ENCODE measurements at places on chromosomes 12 and 14.

- no peak for DNase-seq
These were observed 22.2 kb upstream of the CCND2 start for GRCh38 chr12:4251216-4251891.

DNA sequence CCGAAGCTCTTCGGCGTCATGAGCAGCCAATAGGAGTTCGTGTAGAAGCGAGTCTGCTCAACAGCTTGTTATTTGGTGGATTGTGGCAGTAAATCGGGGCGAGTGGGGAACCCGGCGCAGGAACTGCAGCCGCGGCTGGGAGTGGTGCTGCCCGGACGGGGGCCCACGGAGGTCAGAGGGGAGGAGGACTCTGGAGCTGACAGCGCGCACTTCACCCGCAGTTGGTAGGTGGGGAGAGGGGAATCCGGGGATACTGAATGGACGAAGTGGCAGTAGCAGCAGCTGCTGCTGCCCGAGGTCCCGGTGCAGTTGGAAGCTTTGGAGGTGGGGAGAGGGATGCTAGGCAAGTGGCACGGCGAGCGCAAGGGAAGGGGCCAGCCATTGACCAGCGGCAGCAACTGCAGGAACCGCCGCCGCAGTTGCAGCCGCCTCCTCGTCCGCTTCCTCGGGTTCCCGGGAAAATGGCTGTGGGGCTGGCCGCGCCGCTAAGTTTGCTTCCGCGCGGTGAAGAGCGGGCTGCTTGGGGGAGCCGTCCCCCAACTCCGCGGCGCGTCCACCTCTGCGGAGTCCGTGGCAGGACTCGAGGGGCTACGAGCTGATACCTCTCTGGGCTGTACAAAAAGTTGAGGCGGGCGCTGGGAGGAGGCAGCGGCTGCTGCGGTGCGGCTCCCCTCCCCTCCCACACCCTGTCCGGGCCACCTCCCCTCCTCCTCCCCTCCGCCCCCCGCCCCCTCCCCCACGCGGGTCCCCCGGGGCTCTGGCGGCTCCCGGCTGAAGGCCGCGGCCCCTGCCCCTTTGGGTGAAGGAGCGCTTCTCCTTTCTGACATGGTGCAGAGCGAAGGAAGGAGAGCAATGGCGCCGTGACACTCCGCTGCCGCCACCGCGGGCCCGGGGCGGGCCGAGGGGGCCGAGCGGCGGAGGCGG lies at the start of gene ARID4A:
ARID4A (plus strand) TSS at position 79 of the 924 bp plus-strand sequence. CDS start 1,300 bp downstream, outside the sequence.
- no peak for DNase-seq

GRCh38 chr14:94918896-94919295 lies 149.0 kb upstream of the GSC start:
- DNase-seq = no peak

GRCh38 chr12:3533703-3534386 lies 42.8 kb downstream of the PRMT8 start:
- no peak for DNase-seq

DNA sequence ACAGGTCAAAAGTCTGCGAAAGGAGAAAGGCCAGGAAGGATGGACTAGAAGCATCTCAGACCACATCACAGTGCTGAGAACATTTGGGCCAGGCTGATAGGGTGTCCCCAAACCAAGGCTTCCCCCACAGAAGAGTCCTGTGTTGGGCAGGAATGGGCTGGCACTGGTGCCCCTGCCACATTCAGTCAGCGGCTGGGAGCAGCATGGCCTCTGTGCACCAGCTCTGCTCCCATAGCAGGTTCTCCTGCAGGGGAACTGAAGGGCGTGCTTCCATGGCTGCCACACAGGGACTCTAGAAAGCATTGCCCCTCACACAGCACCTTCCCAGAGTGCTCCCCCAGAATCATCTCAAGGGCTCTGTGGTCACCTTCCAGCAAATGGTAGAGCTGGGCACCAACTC lies 17.5 kb downstream of the EVL start:
- no peak for DNase-seq

GRCh38 chr14:50086321-50086711 lies 30.1 kb downstream of the VCPKMT start:
- DNase-seq = no peak

- no peak for DNase-seq
These were observed 30.2 kb downstream of the GCN1 start for GRCh38 chr12:120164293-120164692.

- no peak for DNase-seq
These were observed 34.2 kb downstream of the MOAP1 start for GRCh38 chr14:93150227-93151208.

DNA sequence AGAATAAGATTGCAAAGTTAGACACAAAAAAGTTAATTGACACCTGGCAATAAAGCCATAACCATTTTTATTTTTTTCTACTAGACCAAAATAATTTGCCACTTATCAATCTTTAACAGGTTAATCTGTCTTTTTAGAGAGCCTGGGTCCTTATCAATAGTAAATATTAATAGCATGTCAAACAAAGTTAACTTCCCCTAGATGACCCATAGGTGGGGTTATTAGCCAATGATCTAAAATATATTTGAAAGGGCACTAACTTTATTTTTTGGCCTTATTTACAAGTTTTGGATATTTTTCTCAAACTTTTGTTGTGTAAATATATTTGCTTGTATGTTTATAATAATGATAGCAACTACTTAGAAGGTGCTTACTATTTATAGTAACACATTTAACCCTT lies 3.9 kb downstream of the ANKRD33 start:
- no peak for DNase-seq

DNA sequence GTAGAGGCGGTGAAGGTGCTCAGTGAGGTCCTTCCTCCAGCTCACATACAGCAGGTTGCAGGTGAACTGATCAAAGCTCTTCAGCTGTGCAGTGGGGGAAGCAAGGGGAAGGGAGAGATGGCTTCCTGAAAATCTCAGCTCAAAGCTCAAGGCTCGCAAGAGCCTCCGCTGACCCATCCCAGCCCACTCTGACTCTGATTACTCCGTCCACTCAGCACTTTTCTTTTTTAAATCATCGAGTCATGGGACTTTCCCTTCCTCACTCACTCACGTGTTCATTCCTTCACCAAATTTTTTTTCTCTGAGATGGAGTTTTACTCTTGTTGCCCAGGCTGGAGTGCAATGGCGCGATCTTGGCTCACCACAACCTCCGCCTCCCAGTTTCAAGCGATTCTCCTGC lies 4.7 kb downstream of the ABCD4 start:
- DNase-seq = no peak

GRCh38 chr12:71636704-71637115 lies 26.9 kb downstream of the ZFC3H1 start:
- DNase-seq = no peak

DNA sequence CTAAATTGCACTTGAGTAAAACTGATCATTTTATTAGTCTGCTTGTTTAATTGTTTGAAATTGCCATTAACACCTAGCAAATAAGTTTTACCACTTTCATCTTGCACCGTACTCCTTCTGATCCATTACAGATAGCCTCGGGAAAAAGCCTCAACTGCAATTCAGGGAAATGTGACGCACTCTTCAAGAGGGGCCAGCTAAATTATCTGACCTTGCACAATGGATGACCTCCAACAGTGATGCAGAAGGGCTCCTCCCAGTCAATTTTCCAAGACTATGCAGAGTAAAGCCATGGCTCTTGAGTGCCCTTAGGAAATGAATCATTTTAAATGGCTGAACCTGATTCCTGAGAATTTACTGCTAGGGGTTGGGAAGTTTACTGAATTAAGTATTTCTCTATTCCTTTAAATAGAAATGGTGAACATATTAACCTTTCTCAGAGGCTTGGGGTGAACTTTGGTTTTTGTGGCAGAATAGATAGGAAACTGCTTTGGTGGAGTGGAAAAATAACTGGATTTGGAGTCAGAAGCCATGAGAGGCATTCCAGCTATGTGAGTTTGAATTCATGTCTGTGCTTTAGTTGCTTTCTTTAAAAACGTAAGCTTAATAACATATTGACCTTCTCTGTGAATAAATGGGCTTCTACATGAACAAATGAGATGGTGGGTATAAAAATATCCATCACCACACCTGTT lies 64.8 kb upstream of the OVCH1 start:
- DNase-seq = no peak

- DNase-seq = no peak
These were observed 87.9 kb upstream of the MDGA2 start for GRCh38 chr14:47763188-47763854.

Measured in AG04449 (cell line).